ENCODE measurements at places on chromosomes 16 and 17.

DNA sequence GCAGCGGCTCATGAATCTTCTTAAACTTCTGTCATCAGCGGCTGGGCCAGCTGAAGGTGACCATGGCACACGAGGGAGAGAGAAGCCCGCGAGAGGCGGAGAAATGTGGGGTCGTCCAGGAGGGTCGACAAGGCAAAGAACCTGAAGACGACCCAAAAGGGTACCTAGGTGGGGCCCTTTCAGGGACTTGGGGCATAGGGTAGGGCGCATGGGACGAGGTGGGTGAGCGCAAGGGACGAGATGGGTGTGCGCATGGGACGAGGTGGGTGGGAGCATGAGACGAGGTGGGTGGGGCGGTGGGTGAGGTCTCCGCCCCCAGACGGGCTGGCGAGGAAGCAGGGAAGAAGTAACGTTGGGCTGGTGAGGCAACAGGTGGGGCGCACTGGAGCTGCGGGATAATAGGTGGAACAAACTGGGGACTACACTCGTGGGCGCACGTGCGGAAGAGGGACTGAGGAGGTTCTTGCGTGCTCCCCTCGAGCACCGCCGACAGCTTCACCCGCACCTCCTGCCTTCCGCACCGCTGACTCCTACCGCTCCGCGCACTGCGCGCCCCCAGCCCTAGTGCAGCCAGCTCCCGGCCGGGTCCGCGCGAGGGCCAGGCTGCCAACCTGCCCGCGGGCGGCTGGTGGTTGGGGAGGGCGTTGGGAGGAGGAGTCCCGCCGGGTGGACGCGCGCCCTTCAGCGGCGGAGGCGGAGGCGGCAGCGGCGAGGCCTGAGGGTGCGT is 23.2 kb upstream of the CRYM start:
- DNase-seq = peak; percentile 17

- no peak for DNase-seq
Observed at GRCh38 chr16:62079236-62079635, 43.0 kb upstream of the CDH8 start.

- no peak for DNase-seq
Observed at GRCh38 chr17:37592291-37592690, 16.9 kb downstream of the SYNRG start.

- no peak for DNase-seq
Observed at GRCh38 chr17:55416000-55416399, 5.6 kb downstream of the MMD start.

DNA sequence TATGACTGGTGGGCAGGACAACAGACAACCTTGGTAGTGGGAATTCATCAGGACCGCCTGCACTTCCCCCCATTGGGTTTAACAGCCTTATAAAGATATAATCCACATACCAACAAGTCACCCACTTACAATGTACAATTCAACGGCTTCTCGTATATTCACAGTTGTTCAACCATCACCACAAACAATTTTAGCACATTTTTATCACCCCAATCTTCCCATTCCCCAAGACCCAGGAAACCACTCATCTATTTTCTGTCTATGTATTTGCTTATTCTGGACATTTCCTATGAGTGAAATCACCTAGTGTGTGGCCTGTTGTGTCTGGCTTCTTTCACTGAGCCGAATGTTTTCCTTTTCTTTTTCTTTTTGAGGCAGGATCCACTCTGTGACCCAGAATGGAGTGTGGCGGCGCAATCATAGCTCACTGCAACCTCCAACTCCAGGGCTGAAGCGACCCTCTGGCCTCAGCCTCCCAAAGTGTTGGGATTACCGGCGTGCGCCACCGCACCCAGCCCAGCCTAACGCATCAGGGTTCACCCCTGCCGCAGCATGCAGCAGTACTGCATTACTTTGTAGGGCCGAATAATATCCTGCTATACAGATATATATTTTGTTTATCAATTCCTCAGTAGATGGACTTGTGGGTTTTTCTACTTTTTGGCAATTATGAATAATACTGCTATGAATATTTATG is 10.9 kb downstream of the ANKS3 start:
- DNase-seq = no peak

DNA sequence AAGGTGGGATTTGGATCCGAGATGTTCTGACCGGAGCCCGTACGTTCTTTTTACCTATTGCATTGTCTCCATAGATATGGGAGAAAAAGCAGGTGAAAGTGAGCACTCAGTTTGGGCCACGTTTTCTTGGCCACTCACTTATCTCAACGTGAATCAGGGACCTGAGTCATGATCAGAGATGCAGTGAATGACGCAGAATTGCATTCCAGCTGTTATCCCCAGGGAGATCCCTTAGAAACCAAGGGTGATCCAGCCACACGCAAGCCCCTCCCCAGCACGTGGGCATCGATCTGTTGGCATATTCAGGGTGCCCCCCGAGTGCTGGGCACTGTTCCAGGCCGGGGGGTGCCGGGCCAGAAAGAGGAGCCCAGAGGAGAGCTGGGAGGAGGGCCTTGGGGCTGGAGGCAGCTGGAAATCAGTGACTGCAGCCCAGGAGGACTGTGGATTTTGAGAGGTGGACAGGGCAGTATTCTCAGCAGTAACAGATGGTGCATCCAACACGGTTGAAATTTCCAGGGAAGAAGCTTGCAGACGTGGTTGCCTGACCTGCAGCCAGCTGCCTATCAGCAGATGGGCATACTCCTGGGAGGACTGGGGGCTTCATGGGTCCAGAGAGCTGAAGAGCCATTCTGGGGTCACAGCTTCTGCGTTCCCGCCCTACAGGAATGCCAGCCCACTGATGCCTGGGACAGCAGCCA is 87.2 kb upstream of the CACNG5 start:
- DNase-seq = no peak

- DNase-seq = peak; percentile 14
Observed at GRCh38 chr16:68902003-68902968, 59.0 kb downstream of the TANGO6 start.

GRCh38 chr17:40284085-40284713 is 3.5 kb upstream of the CDC6 start:
- DNase-seq = no peak

- DNase-seq = no peak
Observed at GRCh38 chr17:59406808-59407381, 75.4 kb downstream of the YPEL2 start.

DNA sequence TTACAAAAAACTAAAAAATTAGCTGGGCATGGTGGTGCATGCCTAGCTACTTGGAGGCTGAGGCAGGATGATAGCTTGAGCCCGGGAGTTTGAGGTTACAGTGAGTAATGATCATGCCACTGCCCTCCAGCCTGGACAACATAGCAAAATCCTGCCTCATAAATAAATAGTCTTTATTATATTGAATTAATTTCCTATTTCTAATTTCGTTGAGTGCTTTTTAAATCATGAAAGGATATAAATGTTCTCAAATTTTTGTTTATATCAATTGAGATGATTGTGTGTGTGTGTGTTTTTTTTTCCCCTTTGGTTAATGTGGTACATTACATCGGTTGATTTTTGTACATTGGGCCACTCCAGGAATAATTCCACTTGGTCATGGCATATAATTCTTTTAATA is 32.0 kb upstream of the AQP8 start:
- DNase-seq = no peak

DNA sequence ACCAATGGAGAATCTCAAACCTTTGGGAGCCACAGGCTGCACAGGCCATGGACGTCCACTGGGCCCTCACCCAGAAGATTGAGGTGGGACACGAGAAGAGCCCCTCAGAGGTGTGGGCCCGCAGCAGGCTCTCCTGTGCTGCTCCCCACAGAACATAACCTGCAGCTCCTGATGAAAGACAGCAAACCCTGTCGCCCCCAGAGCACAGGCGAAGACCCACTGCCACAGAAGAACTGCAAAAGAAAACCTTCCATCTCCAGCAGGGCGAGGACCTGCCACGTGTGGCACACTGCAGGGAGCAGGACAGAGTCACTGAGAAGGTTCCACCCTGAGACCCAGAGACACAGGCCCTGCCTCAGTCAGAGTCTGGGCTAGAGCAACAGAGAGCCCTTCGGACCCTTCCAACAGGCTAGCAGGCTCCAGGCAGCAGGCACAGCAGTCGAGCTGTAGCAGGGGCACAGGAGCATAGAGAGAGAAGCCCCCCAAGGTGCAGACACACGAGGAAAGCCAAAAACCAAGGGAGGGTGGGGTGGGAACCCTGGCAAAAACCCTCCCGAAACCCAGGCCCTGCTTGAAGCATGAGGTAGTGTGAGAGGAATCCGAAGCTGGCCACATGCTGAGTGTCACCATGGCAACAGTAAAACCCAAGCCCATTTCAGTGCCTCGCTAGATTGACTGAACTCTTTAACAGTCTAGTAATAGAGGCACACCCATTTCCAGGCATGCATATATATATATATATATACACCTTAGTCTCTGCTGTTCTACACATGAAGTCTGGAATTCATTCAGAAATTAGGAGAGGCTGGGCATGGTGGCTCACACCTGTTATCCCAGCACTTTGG is 60.0 kb upstream of the CHMP6 start:
- DNase-seq = no peak

GRCh38 chr17:81057079-81057730 is 22.3 kb downstream of the BAIAP2 start:
- DNase-seq = no peak

- DNase-seq = no peak
Observed at GRCh38 chr16:48497932-48498768, 111.8 kb downstream of the N4BP1 start.

- no peak for DNase-seq
Observed at GRCh38 chr17:27433521-27433920, 22.7 kb upstream of the KSR1 start.

- DNase-seq = no peak
Observed at GRCh38 chr17:57338257-57338914, 82.1 kb downstream of the MSI2 start.

DNA sequence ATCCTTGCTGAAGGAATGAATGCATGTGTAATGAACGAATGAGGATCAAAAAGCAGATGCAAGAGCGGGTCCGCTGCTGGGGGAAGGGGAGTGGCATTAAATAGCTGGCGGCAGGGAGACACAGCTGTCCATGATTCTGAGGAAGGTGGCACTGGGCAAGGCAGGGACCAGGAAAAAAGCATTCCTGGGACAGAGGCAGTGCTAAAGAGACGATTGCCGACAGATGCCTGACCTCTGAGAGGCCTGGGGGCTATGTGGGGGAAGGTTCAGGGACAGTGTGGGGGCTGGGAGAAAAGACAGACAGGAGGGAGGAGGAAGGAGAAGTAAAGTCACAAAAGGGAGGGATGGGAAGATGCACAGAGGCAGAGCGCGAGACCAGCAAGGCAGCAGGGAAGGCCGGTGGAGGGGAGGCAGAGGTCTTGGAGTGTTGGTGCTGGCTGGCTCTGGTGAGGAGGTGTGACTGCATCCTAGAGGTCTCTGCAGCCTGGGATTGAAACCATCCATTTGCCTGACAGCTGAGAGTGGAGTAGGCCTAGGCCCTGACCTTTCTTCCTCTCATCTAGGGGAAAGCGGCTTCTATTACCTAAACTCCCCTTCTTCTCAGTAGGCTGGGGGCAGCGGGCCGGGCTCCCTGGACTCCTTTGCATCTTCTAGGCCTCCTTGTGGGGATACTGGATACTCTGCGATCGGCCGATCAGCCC is 109.9 kb downstream of the SDK2 start:
- DNase-seq = no peak

- DNase-seq = no peak
Observed at GRCh38 chr17:55442953-55443683, 21.5 kb upstream of the MMD start.

DNA sequence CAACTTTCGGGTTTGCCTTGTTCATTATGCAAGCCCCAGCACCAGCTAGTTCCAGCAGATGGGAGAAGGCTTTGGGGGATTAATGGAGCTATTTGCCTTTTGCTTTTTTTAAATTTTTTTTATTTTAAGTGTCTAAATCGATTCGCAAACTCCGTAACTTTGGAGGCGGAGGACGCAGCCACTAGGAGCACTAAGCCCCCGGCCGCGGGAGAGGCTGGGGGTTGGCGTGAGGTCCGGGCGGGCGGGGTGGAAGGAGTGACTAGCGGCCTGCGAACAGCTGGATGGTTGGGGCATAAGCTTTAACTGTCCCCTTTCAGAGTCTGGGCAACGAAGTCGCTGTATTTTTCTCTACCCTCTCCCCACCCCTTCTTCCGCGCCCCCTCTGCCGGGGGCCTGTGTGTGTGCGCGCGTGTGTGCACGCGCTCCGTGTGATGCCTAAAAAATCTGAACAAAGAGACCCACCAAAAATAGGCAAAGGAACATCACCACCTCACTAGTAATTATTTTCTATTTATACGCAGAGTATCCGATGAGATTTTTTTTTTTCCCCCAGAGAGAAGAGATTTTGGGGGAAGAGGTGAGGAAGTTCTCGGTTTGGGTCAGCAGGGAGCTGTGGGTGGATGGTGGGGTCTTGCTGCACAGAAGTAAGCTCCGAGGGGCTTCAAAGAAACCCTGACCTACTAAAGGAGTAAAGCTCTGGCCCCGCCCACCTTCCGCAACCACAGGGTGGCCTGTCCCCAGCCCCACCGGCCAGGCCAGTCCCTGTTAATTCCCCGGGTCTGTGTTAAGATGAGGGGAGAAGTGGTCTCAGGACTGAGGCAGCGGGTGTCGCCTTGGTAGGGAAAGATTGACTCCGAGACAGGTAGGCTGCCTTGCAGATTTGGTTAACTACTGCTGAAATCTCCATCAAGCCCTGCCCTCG is 2.3 kb downstream of the SHISA9 start:
- DNase-seq = no peak

DNA sequence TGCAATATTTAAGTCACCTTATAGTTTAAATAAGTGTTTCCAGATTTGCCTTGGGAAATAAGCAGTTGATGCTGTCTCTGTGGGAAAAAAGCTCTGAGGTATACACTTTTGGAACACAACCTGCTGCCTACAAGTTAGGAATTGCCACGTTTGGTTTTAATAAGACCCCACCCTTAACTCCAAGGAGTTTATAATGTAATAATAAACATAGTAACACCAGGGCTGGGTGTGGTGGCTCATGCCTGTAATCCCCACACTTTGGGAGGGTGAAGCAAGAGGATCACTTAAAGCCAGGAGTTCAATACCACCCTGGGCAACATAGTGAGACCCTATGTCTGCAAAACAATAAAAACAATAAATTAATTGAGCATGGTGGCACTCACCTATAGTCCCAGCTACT is 15.9 kb upstream of the SMG1 start:
- no peak for DNase-seq

GRCh38 chr16:81003610-81004460 is 2.9 kb downstream of the CMC2 start:
- no peak for DNase-seq

GRCh38 chr17:81806461-81807209 is 2.7 kb downstream of the GCGR start:
- DNase-seq = no peak

GRCh38 chr17:26782153-26782552 is 511.8 kb upstream of the WSB1 start:
- no peak for DNase-seq

GRCh38 chr16:2970563-2970962 is 1.4 kb downstream of the PAQR4 start:
- DNase-seq = no peak

Data from posterior cingulate gyrus (tissue), 11 donors.